ENCODE measurements at places on chromosomes 1 and 21.

DNA sequence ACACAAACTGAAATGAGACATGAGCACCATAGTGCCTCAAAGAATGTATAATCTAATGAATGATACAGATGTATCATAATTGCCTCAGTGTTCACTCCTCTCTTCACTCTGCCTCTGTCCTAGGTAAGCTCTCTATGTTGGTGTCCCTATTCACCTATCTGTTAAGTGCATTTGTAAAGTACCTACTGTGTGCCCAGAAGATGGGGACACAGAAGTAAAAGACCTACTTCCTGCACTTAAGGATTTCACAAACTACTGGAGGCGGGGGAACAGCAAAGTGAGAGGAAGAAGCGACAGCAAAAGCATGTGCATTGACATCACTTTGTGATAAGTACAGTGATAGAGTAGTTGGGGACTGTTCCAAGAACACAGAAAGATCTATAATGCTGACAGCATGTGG is 18.1 kb downstream of the RD3 start:
- no peak for DNase-seq

GRCh38 chr1:156639601-156640101 is 2.3 kb upstream of the BCAN start:
- DNase-seq = no peak

GRCh38 chr1:41621256-41621655 is 136.8 kb upstream of the EDN2 start:
- DNase-seq = no peak

DNA sequence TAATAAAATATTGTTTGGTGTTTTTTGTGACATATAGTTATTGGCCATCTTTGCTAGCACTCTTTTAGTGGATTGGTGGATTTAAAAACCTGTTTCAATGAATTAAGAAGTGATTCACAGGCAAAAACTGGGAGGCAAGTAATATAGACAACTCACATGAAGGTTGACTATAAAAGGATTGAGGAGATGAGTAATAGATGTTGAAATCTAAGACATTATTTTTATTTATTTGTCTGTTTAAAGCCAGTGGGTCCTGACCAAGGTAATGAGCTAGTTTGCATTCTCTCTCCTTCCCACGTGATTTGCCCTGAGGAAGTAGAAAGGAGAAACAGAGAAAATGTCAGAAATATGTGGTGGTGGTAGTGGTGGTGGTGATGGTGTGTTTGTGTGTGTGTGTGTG is 351.5 kb upstream of the ZP4 start:
- DNase-seq = no peak

- no peak for DNase-seq
Observed at GRCh38 chr1:4106731-4107130, 206.7 kb upstream of the C1orf174 start.

GRCh38 chr21:42533306-42533962 is 19.8 kb downstream of the SLC37A1 start:
- DNase-seq = no peak

GRCh38 chr21:26709090-26709489 is 136.0 kb upstream of the CYYR1 start:
- DNase-seq = no peak

DNA sequence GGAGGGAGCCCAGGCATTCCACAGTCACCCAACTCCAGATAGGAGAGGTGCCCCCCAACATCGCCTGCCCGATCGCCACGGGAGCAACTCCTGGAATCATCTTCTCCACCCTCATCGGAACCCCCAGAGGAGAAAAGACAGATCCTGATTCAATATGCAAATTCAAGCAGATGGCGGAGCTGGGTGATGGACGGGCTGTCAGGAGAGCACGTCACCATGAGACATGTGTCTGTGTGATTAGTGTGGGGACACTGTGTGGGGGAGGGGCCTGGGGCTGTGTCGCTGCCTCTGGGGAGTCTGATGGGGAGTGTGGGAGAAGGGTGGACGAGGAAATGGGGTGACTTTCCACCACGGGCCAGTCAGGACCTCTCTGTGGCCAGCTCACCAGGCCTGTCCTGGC is 90.2 kb upstream of the CSF3R start:
- DNase-seq = no peak

DNA sequence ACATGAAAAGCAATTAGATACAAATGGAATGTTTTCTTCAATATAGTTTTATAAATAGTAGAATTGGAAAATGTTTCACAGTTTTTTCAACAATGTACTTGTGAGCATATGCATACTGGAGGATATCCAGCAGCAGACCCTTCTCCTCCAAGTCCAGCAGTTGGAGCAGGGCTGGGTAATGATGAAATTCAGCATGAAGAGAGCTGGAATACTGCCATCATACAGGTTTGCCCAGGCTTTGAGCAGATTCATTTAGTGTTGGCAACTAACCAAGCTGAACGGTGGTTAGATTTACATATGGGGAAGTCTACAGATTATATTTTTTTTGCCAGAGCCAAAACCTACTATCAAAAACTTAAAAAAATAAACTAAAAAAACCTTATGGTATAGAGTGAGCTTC is 38.3 kb downstream of the WDR3 start:
- DNase-seq = no peak

DNA sequence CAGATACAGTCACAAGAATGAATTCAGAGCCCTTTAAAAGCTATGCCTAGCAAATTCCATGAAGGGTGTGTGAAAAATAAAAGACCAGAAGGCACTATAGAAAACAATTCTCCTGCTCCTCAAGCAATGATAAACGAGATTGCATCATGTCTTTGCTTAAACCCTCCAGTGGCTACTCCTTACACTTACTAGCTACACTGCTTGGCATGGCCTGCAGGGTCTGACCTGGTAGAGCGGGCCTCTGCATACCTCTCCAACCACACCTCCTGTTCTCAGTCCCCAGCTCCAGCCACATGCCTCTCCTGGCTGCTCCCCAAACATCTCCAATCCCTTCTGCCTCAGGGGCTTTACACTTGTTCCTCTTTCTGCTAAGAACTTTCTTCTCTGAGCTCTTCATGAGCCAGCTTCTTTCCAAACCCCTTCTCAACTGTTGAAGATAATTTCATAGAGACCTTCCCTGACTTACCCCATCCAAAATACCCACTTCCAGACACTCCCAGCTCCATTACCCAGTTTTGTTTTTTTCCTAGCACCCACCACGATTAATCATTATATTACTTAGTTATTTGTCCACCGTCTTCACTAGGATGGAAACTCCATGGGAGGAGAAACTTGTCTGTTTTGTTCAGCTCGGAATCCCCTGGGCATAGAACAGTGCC is 11.2 kb upstream of the CREG1 start:
- no peak for DNase-seq

GRCh38 chr1:218705911-218706893 is 361.1 kb downstream of the TGFB2 start:
- no peak for DNase-seq

DNA sequence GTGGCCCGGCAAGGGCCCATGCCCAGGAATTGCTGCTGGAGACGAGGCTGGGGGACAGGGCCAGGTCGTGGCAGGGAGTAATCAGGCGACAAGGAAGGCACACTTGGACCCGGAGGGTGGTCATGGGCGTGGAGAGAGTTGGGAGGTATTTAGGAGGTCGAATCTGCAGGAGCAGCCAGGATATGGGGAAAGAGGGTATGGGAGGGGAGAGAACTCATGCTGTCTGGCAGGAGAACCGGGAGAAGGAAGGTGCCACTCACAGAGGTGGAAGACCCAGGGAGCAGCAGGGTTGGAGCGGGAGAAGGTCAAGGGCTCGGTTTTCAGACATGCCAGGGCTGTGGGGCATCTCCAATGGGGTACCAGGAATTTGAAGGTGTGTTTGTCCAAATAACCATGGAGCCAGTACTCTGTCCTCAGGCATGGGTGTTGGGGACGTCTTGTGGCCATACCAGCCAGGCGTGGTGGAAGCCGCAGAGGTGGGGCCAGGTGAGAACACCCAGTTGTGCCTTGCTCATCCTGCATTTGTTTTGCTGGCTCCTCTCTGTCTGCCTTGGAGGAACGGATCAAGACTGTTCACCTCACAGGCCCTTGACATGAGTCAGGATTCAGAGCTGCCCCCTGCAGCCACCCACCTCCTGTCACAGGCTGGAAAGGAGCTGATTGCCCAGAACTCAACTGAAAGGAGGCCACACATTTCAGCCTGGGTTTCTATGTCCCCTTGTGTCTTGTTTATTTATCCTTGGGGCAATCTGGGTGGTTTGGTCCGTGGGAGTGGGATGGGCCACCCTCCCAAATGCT is 111.6 kb downstream of the SPSB1 start:
- no peak for DNase-seq

DNA sequence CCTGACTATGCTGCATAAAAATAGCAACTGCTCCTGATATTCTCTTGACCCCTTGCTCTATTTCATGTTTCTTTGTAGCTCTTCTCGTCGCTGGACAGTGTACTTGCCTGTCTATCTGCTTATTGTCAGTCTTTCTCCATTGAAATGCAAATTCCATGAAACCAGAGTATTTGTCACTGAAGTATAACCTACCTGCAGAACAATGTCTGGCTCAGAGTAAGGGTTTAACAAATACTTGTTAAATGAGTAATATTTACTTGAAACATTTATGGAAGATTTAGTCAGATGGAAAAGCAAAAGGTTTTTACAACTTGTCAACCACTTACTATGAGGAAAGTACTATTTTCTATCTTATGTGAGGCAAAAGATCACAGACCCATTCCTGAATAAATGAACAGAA is 19.9 kb upstream of the ERICH3 start:
- no peak for DNase-seq

- DNase-seq = no peak
Observed at GRCh38 chr1:235938709-235939479, 72.2 kb upstream of the LYST start.

DNA sequence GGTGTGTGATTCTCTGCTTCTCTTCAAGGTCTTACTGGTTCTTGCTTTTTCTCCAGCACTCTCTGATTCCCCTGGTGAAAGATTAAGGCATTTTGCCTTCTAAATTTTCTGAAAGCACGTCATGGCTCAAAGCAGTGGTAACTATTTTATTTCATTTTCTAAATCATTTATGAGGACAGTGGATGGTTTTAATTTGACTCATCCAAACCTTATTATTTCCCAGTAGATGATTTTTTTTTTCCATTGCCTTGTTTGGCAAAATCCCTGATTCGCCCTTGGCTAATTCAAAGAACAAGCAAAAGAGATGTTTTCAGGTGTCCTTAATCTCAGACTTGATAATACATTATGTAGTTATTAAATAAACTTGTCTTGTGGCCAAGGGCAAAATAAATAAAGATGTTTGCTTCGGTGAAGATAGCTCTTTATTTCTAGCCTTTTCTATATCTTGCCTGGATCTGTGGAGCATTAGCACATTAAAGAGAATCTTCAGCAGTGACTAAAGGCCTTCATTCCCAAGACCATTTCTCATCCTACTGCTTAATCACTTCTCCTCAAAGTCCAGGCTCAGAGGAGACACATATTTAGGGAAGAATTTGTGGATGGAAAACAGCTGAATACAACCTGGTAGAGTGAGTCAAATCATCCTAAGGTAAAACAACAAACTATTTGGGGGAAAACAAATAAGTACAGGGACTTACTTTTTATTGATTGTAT is 359.8 kb downstream of the DUSP10 start:
- no peak for DNase-seq

DNA sequence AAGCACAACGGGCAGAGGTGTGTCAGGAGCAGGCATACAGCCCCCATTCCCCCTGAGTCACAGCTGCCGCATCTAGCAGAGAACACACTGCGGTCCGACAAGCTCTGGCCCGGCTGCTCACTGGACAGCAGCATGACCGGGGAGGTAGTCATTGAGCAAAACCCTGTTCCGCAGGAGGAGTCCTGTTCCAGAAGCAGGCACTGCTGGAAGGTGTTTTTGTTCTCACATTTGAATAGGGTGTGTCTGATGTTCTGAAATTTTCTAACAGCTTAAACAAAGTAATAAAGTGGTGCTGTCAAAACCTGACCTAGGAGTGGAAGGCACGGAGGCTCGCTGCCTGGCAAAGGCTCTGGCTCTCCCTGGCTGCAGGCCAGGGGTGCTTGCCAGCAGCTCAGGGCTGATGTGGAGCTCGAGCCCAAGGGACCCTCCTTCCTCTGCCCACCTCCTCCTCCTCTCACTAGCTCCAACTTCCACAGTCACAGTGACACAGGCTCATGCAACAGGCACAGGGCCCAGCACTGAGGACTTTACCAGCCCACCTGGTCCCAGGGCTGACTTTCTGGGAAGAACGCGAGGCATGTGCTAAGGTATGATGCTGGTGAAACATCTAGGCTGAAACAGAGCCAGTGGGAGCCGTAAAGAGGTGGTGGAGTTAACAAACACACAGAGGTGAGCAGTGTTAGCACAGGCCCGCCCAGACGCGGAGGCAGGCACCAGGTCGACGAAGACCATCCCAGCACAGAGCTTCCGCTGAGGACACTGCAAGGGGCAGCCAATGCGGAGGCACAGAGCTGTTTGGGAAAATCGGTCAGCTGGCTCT is 118.6 kb upstream of the IFFO2 start:
- no peak for DNase-seq

- no peak for DNase-seq
Observed at GRCh38 chr1:109307274-109308021, 637 bp upstream of the MYBPHL start.

GRCh38 chr1:240947438-240948224 is 335.7 kb upstream of the GREM2 start:
- no peak for DNase-seq

DNA sequence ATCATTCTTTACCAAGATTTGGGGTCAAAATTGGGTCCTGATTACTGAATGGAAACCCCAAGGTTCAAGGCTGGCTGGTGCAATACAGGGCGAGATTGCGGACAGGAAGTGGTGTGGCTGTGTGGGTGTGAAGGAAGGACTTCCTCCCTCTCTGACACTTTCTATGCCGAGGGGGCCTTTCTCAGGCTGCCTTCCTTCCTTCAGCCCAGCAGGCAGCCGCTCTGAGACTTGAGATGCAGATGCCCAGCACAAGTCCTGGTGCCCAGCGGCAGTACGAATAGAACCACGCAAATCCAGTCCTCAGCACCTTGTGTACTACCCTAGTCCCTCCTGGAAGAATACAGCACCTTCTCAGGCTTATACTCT is 16.3 kb downstream of the BATF3 start:
- no peak for DNase-seq

DNA sequence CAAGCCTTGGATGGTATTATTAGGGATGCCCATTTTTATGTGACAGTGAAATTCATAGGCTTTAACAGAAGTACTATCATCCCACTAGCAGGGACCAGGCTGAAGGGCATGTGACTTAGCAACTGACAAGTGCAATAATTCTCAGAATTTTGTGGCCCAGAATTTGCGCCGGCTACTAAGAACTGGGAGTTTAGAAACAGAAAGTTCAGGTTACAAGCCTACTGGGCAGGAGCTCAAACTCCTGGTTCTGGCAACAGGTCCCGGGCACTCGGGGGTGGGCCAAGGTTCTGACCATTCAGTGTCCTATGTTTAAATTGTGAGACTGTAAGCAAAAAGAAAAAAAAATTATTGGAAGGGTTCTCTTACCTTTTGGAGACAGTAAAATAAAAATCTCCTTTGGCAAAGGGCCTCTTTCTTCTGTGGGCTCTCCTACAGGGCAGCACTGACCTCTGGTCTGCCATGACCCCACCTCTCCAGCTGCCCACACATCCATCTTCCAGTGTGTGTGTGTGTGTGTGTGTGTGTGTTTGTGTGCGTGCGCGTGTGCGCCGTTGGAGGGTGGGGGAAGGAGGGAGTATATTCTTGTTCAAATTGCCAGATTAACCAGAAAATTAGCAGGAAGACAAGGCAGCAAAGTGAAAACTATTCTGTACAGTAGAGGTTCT is 26.1 kb downstream of the IRF2BP2 start:
- DNase-seq = no peak

Measured in iPS DF 6.9 (cell line).